ENCODE measurements at places on chromosomes 13 and 19.

DNA sequence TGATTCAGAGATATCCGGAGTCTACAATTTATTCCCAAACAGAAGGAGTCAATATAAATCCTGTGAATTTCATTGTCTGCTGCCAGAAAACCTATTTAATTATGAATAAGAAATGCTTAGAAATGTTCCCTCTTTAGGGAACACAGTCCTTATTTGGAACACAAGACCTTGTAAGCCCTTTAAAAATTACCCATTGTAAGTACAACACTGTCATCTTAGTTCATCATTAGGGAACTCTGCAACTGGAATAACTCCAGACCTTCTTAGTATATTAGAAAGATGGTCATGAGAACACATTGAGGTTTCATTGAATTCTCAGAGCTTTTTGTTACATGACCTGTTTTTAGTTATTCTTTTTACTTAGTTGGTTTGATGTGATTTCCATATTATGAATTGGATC lies 548.5 kb upstream of the KLF12 start:
- no peak for DNase-seq

DNA sequence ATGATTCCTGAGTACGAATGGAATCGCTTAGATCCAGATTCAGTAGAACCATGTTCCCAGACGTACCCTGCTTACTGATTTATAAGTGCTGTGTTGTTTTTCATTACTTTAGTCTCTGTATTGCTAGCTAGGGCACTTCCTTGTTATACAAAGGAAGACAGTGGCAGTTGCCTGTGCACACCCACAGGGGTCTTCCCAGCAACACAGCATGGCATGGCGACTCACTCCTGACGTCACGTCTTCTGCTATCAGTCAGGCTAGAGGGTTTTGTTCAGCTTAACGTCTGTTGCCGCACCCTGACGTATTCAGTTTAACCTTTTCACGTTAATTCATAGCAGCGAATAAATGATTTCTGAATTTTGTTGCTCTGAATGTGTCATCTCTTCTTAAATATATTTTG lies 295.1 kb downstream of the MYO16 start:
- no peak for DNase-seq

DNA sequence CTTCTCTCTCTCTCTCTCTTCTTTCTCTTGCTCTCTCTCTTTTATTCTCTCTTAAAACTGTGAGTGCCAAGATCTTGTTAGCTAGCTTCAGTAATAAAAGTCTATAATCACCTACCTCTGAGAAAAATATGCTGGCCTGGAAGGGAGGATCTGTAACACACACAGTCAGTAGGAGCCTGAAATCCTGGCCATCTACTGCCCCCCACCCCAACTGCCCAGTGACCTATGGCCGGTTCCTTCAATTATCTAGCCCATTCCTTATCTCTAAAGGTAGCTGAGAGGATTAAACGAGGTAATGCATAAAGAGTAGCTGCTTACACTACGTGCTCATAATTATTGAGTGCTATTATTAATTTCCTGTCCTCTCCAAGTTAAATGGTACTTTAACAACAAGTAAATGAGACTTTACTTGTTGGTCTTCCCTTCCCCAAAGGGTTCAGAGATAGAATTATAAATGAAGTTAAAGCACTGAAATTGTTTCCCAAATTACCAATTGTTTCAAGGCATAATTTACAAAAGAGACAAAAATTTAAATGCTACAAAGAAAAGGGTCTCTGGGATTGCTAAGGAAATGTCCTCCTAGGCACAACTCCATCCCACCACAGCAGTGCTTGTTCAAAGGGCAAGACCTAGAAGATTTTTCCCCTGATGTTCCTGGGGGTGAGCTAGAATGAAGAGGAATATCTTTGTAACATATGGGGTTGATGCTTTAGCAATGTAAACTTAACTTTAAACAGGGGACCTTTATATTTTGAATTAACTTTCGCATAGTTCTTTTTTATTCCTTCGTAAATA lies 1.8 kb downstream of the LCP1 start:
- DNase-seq, result no peak

- no peak for DNase-seq
Measured at GRCh38 chr13:76892488-76892887, 6.3 kb upstream of the KCTD12 start.

DNA sequence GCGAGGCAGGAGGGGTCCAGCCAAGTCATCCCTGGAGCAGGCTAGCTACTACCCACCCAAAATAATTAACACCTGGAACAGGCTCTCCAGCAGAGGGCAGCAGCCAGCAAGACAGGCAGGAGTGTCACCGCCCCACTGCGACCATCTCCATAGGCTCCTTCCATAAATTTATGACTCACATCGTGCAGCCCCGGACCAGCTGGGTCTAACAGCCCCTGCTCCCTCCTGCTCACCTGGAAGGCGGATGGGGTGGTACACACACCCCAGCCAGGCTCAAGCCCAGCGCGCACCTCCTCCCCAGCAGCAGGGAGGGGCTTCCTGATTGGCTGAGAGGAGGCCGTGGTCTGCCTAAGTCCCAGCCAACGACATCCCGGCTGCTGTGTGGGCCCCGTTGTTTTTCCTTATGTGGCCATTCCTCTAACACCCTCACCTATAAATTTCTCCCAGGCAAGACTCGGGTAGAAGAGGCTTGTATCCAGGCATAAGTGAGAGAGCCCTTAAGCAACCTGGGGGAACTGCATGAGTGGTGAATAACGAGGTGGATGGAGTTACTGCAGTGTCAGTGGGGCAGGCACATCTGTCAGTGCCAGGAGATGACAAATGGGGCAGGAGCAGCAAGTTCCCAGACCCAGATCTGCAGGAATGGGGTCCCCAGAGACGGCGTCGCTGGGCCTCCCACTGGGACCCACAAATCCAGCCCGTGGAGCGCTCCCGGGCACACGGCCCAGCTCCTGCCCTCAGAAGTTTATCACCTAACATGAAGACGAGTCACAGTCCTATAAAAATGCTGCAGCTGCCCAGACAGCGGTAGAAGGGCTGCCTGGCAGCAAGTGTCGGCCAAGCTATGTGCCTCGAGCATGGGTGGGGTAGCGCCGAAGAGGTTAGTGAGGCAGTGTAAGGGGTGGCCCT lies 43.1 kb downstream of the CEBPG start:
- DNase-seq, result peak; percentile 32

- DNase-seq, result no peak
Measured at GRCh38 chr13:94212196-94212595, 267.3 kb downstream of the DCT start.

- no peak for DNase-seq
Measured at GRCh38 chr19:38055010-38055409, 148.0 kb downstream of the SIPA1L3 start.

GRCh38 chr19:31510635-31511034 lies 161.4 kb upstream of the TSHZ3 start:
- no peak for DNase-seq

GRCh38 chr19:56880592-56881190 lies 40.2 kb upstream of the PEG3 start:
- no peak for DNase-seq

DNA sequence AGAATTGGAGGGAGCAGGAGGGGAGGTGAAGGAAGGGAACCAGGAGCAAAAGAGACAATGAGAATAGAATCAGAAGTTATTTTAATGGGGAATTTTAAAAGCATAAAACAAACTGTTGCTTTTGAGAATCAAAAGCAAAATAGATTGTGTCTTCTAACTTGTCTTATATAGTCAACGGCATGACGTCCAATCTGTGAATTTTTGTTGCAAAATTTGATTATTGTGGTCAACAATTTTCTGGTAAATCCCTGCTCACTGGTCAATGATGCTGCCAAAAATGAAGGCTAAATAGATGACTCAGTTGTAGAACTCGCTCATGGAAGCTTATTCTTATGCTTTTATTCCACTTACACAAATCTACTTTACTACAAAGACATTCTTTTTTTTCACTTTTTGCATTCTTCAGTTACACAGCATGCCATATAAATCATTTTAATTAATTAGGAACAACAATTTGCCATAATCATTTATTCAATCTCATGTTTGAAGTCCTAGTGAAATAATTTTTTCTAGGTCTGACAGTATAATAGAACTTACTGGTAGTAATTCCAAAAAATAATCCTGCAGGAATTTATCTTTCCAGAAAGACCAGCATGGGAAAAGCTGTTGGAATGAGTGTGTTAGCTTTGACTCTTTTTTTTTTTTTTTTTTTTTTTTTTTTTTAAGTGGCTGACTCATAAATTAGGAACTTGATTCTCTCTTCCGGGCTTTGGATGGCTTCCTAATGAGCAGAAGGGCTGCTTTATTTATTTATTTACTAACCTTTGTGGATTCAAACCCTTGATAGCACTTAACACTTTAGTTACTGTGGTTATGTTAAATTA lies 256.9 kb downstream of the SPRY2 start:
- peak; percentile 32 for DNase-seq

- no peak for DNase-seq
Measured at GRCh38 chr13:44303681-44304432, 69.8 kb upstream of the SERP2 start.

- no peak for DNase-seq
Measured at GRCh38 chr13:108595436-108596274, 33.8 kb upstream of the MYO16 start.

Measured in foreskin keratinocyte (primary cell).